Activated CD4-positive, alpha-beta T cell treated with anti-CD3 and anti-CD28 coated beads, Interleukin-10, Interleukin-2, amounts not matched to agents 100 ng/mL and 50 ng/mL, durations not matched to agents 16 hours and 8 hours (primary cell): ENCODE measurements at places on chromosomes 2 and 18.

- DNase-seq = no peak
Measured at GRCh38 chr2:119352357-119352756, 14.3 kb downstream of the C2orf76 start.

- no peak for DNase-seq
Measured at GRCh38 chr2:28949190-28949589, 31.9 kb upstream of the TOGARAM2 start.

GRCh38 chr2:104741860-104742259 is 112.1 kb upstream of the POU3F3 start:
- DNase-seq = no peak

DNA sequence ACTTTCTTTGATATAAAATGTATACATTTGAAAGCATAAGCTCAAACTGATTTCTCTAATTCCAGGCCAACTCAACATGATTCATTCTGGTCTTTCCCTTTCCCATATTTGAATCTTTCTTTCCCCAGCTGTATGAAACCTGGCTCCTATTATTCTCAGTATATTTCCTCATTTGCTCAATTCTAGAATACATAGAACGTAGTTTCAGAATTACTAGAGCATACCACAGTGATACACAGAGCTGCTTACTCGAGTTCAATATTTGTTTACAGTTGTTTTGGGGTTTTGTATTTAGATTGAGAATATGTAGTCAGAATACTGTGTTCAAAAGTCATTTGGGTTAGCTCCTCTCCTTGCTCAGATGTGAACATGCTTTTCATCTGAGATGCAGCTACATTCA is 43.0 kb downstream of the TNFRSF11A start:
- DNase-seq = peak; percentile 79

- DNase-seq = peak; percentile 95
Measured at GRCh38 chr2:230660294-230661060, 52.2 kb upstream of the CAB39 start.

DNA sequence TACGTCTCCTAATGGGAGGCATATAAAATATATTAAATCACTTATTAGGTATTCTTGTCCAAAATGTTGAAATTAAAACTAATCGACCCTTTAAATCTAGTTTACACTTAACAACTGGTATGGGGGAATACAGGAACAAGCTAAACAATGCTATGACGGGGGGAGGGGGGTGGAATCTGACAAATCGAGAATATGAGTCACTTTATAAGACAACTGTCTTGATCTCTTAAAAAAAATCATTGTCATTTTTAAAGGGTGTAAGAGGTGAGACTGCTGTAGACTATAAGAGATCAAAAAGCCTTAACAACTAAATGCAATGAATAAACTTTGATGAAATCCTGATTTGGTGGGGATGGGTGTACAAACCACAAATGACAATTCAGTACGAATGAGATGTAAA is 6.0 kb downstream of the MAP3K2 start:
- DNase-seq = no peak
